ENCODE measurements at places on chromosomes 4 and X. TPM values are rescaled to one million over a fixed set of nuclear protein-coding genes. Genes with fewer than 3 reads are reported as not detected.

NEIL3 gene
- 25.5 TPM for total RNA-seq

HERC6 gene
- total RNA-seq, result 2.2 TPM

ANOS1 gene
- total RNA-seq, result not detected

PNMA3 gene
- 3.3 TPM for total RNA-seq

MAGEA8 gene
- not detected for total RNA-seq

ADH1A gene
- not detected for total RNA-seq
